ENCODE measurements at places on chromosomes 16 and 17.

GRCh38 chr16:55100100-55100499, 169.4 kb downstream of the IRX5 start:
- no peak for DNase-seq

GRCh38 chr16:48353565-48354163, 31.5 kb downstream of the SIAH1 start:
- DNase-seq = peak; percentile 40

DNA sequence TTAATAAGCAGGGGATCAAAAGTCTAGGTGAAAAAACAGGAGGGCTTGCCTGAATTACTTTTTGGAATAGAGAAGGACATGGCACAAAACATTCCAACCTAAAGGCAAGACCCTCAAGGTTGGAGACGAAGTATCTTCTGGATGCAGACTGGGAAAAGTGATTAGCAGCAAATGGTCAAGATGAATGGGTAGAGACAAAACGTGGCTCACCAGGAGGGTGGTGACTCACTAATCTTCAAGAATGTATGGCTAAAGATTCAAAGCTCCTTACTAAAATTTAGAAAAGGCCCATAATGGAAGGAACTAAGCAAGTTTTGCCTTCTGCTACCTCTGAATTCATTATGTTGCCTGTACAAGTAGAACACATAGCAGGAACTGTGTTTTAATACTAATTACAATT, 469.5 kb upstream of the RBFOX1 start:
- no peak for DNase-seq

DNA sequence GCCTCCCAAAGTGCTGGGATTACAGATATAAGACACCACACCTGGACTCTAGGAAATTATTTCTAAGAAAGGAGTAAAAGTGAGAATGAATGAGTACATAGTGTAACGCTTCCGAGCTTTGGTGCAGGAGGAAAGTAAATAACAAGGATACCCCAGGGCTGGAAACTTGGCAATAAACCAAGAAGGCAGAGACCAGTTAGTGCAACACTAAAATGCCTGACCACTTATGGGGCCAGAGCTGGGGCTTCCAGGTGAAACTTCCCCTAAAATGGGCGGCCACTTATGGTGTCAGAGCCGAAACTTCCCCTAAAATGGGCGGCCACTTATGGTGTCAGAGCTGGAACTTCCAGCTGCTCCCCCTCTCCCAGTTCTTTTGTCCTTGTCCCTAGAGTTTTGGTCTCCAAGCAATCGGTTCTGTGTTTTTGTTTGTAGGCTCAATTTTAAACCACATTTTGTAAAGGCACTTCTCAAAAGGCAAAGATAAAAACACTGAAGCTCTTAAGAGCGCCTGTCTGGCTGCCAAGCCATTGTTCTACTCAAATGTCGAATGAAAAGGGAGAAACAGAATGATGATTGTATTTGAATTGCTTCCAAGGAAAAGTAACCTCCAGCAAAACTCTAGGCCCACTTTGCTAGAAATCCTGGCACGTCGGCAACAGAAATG, 63.9 kb downstream of the NXN start:
- peak; percentile 3 for DNase-seq

- no peak for DNase-seq
These were observed 1108.0 kb downstream of the CDH11 start for GRCh38 chr16:64013856-64014255.

- no peak for DNase-seq
These were observed 18.0 kb upstream of the CDIPT start for GRCh38 chr16:29881050-29881449.

DNA sequence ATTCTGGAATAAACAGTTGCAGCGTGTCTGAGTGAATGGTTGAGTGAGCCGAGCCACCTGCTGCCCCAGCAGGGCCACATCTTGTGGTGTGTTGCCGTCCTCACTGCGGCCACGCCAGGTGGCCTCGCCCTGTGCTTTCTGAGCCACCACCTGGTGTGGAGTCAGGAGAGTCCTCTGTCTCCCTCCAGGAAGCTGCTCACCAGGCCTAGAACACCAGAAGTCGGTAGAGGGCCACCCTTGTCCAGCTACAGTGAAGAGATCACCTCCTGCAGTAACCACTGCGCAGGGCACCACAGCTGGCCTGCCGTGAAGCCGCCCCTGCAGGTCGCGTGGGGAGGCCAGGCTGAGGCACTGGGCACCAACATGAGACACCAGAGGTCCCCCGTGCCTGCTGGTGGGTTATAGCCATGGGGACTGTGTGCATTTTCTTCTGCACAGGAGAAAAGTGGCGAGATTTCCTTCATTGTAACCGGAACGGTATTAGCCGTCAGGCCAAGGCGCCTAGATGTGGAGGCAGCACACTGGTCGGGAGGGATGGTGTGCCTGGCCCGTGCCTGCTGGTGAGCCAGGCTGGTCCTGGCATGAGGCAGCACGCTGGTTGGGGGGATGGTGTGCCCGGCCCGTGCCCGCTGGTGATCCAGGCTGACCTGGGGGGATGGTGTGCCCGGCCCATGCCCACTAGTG, 28.9 kb upstream of the FOXK2 start:
- DNase-seq = no peak

GRCh38 chr16:49491771-49492761, 118.5 kb downstream of the C16orf78 start:
- no peak for DNase-seq

- DNase-seq = no peak
These were observed 8.0 kb downstream of the TBC1D24 start for GRCh38 chr16:2482708-2483534.

DNA sequence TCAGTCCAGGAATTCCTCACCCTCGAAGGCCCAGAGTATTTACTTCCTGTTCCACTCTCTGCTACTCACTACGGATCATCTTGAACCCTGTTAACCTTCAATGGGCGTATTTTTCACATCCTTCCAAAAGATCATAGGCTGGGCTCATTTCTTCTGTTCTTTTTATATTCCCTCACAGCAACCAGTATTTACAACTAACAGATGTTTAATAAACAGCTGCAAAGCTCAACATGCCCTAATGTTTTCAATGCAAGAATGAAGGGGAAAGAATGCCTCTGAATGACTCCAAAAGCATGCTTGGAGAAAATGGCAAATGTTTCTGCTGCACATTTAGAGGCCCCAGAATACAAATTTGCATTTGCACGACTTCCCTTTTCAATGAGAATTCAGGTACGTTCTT, 174.9 kb downstream of the ZFHX3 start:
- no peak for DNase-seq

DNA sequence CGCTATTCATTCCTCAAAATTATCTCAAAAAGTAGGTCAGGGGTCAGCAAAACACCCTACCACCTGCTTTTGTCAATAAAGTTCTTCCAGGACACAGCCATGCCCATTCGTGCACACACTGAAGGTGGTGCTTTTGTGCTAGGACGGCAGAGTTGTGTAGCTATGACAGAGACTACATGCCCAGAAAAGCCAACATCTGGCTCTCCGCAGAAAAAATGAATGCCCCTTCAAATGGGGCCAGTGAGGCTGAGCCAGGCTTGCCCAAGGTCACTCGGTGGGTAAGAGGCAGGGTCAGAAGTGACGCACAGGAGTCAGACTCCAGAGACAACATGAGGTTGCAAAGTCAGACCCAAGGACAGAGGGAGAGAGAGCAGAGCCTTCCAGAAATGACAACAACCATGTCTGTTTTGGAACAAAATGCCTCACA, 200.1 kb downstream of the XYLT1 start:
- no peak for DNase-seq
